Right ventricle myocardium inferior (tissue), 1 donor: ENCODE measurements at places on chromosomes 12 and 14.

DNA sequence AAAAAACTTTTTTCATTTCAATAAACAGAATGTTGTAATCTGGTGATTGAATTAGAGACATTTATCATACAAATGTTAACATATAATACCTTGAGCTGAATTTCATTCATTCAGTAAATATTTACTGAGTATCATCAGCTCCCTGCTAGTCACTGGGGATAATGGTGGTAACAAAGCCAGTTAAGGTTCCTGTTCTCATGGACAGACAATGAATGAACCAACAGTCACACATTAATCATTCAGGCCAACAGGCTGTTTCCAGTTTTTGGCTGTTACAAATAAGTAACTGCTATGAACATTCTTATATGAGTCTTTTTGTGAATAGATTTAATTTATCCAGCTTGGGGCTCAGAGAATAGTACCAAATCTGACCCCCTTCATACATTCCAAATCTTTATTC lies 13.5 kb downstream of the EXD2 start:
- DNase-seq: no peak

- no peak for DNase-seq
Observed at GRCh38 chr14:79740066-79740601, 471.2 kb downstream of the DIO2 start.

GRCh38 chr12:130872179-130873096 lies 572 bp downstream of the RAN start:
- no peak for DNase-seq

GRCh38 chr14:51507511-51507905 lies 144.2 kb upstream of the FRMD6 start:
- DNase-seq: no peak
